ENCODE measurements at places on chromosomes 1 and 21. TPM values are rescaled to one million over a fixed set of nuclear protein-coding genes. Genes with fewer than 3 reads are reported as not detected.

The FCGR1A gene
- total RNA-seq = 6.2 TPM

The SESN2 gene
- total RNA-seq = 12.6 TPM

The PLPPR4 gene
- total RNA-seq = 2.2 TPM

The C8A gene
- total RNA-seq = not detected
